ENCODE measurements at places on chromosomes 16 and 17.

DNA sequence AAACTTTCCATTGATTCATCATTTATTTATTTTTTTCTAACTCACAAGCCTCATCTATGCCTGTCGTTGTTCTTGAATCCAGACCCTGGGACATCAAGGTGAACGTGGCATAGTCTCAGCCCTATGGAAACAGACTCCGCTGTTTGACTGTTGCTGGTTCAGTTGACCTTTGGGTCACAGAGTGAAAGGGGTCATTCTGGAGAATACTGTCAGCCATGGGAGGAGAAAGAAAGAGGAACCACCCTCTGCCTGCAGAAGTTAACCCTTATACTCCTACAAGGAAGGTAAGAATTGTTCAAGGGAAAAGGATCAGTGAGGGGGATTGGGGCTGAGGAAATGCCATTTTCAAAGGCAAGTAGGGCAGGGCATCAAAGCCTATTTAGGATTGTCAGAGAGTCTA lies 387.6 kb upstream of the MAF start:
- DNase-seq: no peak

GRCh38 chr16:27273330-27273669 lies 4.7 kb upstream of the NSMCE1 start:
- DNase-seq: no peak

DNA sequence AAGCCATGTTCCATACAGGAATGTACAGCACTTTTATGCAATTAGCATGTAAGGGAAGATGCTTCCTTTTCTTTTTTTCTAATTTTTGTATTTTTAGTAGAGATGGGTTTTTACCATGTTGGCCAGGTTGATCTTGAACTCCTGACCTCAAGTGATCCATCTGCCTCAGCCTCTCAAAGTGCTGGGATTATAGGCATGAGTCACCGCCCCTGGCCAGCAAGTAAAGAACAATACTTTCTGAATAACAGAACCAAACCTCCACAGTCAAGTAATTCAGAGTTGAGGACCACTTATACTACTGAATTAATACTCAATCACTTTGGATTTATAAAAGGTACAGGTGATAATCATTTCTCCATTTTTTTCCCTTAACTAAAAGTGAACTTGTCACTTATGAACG lies 13.0 kb downstream of the C16orf87 start:
- DNase-seq: no peak

DNA sequence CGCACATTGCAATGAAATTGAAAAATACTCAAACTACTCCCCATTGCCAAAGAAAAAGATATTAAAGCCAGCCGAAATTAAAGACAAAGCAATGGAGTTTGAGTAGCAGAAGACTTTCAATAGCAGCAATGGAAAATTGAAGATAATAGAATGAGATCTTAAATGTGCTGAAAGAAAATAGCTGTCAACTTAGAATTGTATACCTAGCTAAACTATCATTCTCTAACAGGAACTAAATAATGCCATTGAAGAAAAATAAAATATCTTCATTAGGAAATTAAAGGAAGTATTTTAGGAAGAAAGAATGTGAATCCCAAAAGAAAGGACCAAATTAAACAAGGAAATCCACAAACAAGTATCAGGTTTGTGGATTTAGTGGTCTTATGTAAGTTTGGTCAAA lies 165.6 kb downstream of the USP31 start:
- no peak for DNase-seq

- no peak for DNase-seq
These were observed 122.0 kb upstream of the CHMP6 start for GRCh38 chr17:80869481-80870145.

- no peak for DNase-seq
These were observed 4.4 kb downstream of the CBX4 start for GRCh38 chr17:79834565-79835469.

DNA sequence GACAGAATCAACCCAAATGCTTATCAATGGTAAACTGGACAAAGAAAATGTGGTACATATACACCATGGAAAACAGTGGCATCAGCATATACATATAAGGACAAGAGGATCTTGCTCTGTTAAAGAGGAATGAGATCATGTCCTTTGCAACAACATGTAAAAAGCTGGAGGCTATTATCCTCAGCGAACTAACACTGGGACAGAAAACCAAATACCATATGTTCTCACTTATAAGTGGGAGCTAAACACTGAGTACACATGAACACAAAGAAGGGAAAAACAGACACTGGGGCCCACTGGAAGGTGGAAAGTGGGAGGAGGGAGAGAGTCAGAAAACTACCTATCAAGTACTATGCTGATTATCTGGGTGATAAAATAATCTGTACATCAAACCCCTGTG lies 447.3 kb upstream of the MAF start:
- no peak for DNase-seq

GRCh38 chr17:15660077-15660476 lies 24.0 kb downstream of the TRIM16 start:
- no peak for DNase-seq

GRCh38 chr16:10681310-10682308 lies 13.1 kb downstream of the TEKT5 start:
- no peak for DNase-seq

DNA sequence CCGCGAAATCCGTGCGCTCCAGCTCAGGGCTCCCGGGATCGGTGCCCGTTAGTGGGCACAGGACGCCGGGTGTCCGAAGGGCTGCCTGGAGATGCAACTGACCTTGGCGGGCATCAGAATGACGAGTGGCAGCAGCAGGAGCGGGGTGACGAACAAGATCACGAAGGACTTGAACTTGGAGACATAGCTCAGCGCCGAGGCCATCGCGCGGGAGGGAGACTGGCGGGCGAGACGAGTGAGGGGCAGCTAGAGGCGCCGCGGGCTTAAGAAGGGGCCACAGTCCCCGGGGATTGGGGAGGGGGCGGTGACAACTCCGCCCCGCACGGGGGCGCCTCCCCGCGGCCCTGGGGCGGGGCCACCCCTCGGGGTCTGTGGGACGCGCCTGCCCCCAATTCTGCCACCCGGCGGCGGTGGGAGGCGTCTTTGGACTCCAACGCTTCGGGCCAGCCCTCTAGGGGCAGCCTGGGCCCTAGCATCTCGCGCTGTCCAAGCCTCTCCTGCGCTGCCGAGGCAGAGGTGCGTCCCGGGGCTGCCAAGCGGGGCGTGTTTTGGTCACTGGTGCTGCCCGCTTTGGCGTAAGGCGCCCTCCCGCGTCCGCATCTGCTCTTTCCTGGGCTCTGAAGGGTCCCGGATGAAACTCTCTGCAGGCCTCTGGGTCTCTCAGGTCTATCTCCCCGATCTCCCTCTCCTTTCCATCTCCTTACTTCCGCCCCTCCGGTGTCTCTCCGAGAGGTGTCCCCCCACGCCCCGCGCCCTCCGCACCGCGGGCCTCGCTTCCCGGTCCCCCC lies at the start of gene SLC13A5:
Gene SLC13A5 (minus strand): TSS at position 240 of the 788 bp plus-strand sequence. CDS start 36 bp downstream, at position 204.
- DNase-seq: no peak

DNA sequence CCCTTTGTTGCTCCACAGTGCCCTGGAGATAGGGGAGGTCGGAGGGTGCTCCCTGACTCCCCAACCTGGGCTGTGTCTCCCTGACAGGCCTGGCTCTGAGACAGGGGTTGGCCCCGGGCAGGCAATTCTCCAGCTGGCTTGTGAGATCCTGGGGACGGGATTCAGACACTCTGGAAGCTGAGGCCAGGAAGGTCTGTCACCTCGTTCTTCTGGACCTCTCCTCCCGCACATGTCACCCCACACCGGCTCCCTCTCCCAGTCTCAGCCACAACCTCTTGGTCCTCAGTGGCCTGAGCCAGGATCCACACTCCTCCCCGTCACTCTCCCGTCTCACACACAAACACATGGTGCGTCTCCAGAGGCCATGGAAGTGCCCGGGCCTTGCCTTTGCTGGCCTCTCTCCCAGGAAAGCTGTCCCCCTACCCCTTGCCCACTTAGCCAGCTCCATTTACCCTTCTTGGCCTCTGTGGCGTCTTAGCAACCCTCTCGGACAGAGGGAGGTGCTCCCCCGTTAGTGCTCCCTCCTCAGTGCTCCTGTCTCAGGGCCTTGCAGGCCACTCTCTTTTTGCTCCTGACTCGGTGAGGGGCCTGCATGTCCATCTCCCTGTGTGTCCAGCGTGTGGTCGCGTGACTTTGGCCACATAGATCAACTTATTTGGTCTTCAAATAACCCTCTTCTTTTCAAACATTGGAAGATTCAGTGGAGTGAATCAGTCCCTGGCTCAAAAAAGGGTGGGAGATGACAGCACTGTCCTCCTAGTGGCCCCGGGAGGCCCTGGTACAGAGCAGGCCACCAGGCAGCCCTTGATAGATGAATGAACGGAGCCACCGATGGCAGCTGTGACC lies 747 bp downstream of the ADGRG3 start:
- no peak for DNase-seq

DNA sequence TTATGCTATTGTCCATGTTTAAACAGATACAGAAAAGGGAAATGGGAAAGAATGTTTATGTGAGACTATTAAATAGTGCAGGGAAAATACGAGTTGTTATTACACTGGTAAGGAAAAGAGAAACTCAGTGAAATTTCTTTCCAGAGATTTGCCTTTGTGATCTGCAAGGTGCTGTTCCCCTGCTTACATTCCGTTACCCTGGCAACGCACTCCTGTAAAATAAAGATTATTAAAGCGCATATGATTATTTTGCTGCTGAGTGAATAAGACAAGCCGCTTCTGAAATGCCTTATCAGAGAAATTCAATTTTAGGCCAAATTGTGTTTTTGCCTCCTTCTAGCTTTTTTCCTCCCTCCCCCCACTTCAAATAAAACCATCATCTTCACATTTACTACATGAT lies 328.6 kb upstream of the PMFBP1 start:
- DNase-seq: no peak

GRCh38 chr16:64478252-64478906 lies 643.5 kb downstream of the CDH11 start:
- no peak for DNase-seq

- DNase-seq: no peak
These were observed 54.7 kb downstream of the NXN start for GRCh38 chr17:924711-925475.

- no peak for DNase-seq
These were observed 136.7 kb upstream of the WSCD1 start for GRCh38 chr17:5933430-5933829.

DNA sequence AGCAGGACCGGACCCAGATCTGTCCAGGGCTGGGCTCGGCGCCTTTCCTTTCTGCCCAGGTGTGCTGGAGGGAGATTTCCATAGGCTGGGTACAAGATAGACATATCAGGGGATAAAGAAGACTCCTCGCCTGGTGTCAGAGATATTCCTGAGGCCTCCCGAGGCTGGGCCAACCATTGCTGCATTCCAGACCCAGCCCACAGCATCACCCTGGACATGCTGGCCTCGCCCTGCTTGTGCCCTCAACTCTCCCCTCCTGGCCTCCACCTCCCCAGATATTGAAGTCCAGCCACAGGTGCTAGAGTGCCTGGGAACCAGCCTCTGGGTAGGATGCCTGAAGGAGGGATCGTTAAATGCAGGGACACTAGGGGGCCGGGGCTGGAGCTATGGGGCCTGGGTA lies 2.1 kb downstream of the CD300LG start:
- no peak for DNase-seq

DNA sequence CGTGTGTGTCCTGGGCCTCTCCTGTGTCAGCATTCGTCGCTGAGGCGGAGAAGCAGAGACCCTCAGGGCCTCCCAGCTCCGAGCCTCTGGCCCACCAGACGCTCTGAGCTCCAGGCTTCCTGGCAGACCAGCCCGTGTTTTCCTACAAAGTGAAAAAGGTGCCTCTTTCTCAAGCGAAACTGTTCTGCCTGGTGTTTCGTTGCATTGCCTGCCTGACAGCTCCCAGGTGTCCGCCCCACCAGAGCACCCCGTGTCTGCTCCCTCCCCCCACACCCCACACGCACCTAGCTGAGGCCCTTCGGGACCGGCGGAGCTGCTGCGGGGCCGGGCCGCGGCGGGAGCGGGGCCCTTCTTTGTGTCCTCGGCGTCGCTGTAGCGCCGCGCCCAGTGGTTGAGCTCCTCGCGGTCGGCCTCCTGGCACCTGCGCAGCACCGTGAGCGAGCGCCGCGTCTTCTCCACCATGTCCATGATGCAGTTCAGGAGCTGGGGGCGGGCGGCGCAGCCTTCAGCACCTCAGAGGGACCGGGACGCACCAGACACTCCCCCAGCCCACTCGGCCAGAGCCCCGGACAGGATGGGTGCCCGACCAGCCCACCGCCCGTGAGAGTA lies 14.7 kb upstream of the PABPN1L start:
- no peak for DNase-seq

DNA sequence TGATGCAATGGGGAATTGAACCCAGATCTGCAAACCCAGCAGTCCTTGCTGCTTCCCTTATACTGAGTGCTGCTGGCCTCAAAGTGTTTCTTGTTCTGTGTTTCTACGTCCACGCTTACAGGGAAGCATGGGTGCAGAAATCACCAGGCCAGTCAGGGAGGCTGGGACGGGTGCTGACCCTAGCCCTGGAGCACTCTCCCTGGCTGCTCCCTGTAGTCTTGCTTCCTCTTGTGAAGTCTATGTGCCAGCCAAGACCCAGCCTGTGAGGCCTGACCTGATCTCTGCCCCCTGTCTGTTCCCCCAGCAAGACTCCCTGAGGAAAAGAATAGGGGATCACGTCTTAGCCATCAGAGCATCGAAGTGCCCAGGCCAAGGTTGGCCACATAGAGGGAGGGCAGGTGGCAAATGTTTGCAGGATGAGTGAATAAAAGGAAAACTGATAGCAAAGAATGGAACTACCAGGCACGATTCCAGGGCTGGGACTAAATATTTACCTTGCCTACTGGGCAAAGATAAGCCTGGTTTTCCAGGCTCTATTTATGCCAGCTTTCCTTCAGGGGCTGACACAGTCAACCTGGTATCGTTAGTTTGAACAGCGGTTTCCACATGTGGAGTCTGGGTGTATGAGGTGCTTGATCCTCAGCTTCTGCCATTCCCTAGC lies 41.2 kb upstream of the RHOT1 start:
- no peak for DNase-seq

DNA sequence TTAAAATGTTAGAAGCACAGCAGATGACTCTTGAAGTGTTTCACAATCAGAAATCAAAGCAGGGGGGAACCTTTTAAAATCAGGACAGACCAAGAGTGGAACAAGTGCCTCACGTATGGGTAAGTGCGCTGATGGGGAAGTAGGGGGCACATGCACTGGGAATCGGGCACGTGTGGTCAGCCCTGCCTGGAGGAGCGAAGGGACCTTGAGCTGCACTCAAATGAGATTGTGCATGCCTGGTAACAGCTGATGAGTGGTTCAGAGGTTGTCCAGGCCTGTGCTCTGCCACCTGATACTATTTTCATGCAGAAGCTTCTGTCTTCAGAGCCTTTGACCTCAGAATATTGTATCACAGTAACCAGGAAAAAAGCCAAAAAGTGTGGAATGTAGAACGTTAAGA lies 13.7 kb upstream of the XYLT2 start:
- no peak for DNase-seq

Data from activated CD8-positive, alpha-beta memory T cell treated with anti-CD3 and anti-CD28 coated beads for 1 hour (primary cell).